Activated T-cell treated with anti-CD3 and anti-CD28 coated beads, Interleukin-2, amount 50 U/mL, for 72 hours (primary cell): ENCODE measurements at places on chromosomes 2 and 18. TPM values are rescaled to one million over a fixed set of nuclear protein-coding genes. Genes with fewer than 3 reads are reported as not detected.

- H3K27me3 ChIP-seq = no peaks in the 10 kb centered on the region
- no peak for DNase-seq
- H3K4me3 ChIP-seq = no peak overlapping the region
- H3K27ac ChIP-seq = no peak overlapping the region
Observed at GRCh38 chr18:65235966-65236624, 514.7 kb upstream of the CDH7 start.

- H3K36me3 ChIP-seq = no peaks in the 10 kb centered on the region
- peaks cover 18% of the 10 kb centered on the region for H3K4me1 ChIP-seq
- no peak overlapping the region for H3K4me3 ChIP-seq
Observed at GRCh38 chr2:215136669-215137328, 1.6 kb downstream of the ABCA12 start.

GRCh38 chr2:224286923-224287322, 115.0 kb downstream of the FAM124B start:
- H3K4me3 ChIP-seq = no peak overlapping the region
- no peak for DNase-seq
- H3K27me3 ChIP-seq = peaks cover 42% of the 10 kb centered on the region
- no peaks in the 10 kb centered on the region for H3K4me1 ChIP-seq

DNA sequence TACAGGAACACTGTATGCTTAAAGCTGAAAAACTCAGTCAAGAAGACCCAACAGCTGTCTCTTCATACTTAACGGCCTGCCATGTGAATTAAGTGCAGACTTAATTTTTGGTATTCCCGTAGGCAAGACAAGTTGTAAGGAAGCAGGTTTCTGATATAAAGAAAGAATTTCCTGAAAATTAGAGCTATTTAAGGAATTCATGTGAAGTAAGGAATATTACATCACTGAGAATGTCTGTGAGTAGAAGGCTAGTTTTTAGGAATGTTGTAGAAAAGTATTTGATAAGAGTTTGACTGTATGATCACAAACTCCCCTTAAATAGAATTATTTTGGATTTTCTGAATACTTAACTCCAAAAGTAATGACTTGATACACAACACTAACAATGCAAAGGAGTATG, 51.0 kb downstream of the WDR33 start:
- H3K4me1 ChIP-seq = peaks cover 13% of the 10 kb centered on the region
- H3K27me3 ChIP-seq = no peaks in the 10 kb centered on the region
- no peak for DNase-seq
- peaks cover 22% of the 10 kb centered on the region for H3K36me3 ChIP-seq
- no peak overlapping the region for H3K4me3 ChIP-seq
- H3K27ac ChIP-seq = no peak overlapping the region

GRCh38 chr2:40304340-40304739, 147.6 kb downstream of the SLC8A1 start:
- no peaks in the 10 kb centered on the region for H3K27me3 ChIP-seq
- no peak for DNase-seq
- H3K27ac ChIP-seq = no peak overlapping the region
- no peaks in the 10 kb centered on the region for H3K36me3 ChIP-seq

The TMEM185B gene
- 21.1 TPM for total RNA-seq
